Esophagus squamous epithelium (tissue), 5 donors: ENCODE measurements at places on chromosomes 7 and 10. TPM values are rescaled to one million over a fixed set of nuclear protein-coding genes. Genes with fewer than 3 reads are reported as not detected.

DNA sequence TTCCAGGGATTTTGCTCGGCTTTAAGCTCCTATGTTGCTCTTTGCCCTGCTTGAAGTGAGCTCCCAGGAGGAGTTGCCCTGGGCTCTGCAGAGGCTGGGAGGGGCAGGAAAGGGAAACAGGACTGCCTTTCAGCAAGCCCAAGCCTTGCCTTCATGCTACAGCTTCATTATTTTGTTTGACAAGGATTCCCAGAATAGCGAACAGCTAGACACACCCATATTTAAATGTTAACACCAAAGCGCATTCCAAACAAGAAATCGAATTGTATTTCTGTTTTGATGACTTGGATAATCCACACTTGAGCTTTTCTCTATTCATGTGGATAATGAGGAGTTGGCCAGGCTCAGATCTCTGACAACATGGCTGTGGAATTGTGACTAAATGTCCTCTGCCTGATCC is 6.3 kb downstream of the KIAA1217 start:
- DNase-seq = no peak

DNA sequence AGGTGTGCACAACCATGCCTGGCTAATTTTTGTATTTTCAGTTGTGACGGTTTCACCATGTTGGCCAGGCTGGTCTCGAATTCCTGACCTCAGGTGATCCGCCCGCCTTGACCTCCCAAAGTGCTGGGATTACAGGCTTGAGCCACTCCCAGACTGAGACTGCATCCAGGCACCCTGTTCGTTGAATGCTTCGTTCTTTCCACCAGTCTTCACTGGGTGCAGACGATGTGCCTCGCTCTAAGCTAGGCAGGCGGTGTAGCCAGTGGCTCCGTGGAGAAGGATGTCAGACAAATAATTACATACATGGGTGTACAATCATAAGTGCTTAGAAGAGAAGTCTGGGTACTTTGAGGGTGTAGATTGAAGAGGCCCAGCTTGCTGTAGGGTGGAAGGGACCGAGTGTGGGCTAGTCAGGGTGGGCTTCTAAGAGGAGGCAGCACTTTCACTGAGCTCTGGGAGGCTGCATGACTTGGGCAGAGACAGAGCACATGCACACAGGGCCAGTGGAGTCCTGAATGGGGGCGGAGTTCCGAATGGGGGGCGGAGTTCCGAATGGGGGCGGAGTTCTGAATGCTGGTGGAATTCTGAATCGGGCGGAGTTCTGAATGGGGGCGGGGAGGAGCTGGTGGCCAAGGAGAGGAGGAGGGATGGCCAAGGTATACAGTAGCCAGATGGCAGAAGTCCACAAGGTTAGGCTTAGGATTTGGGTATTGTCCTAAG is 74.3 kb downstream of the COL26A1 start:
- DNase-seq = no peak

MMD2 gene
- not detected for total RNA-seq

GRCh38 chr7:137097111-137097510 is 228.7 kb downstream of the CHRM2 start:
- DNase-seq = no peak

GRCh38 chr7:3760651-3761050 is 459.6 kb downstream of the SDK1 start:
- DNase-seq = no peak

DNA sequence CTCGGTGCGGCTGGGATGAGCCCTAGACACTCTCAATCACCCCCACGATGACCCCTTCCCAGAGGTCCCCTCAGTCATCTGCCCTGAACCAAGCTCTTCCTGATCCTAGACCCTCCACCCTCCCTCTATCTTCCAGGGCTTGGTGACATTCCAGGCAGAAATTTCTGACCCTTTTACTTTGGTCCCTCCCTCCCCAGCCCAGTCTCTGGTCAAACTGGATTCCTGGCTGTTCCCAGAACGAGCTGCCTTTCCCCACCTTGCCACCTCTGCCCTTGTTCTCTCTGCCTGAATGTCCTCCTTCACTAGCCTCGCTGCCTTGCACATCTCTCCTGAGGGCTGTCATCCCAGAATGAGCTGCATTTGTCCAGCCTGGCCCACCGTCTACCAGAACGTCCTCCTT is 1.3 kb upstream of the CLDN4 start:
- no peak for DNase-seq

DNA sequence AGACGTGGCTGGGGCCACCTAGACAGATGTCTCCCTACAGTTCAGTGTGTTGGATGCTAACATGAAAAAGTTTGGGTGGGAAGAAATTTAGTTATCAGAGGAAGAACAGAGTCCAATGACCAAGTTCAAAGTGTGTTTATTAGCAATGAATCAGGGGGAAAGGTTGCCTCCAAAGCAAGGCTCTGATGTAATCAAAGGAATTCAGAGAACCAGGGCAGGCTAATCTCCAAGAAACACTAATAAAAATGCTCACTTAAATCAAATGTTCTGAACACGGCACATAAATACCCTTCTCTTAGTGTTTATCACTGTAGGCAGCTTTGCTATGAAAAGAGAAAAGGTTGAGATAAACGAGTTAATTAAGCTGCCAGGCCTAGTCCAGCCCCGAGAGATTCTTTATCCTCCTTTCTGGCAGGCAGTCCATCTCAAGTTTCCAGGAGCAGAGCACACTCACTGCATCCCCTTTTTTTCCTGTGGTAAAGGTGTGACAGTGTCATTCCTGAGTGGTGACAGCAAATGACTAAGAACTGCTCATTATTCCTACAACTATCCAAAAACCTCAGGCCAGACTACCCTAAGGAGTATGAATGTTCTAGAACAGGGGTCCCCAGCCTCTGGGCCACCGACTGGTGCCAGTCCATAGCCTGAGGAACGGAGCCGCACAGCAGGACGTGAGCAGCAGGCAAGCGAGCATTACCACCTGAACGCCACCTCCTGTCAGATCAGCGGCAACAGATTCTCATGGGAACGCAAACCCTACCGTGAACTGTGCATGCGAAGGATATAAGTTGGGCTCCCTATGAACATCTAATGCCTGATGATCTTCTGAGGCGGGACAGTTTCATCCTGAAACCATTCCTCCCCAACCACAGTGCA is 66.9 kb upstream of the FHIP2A start:
- no peak for DNase-seq

GRCh38 chr10:11787846-11788245 is 35.3 kb upstream of the PROSER2 start:
- DNase-seq = no peak
